ENCODE measurements at places on chromosomes 6 and 20. TPM values are rescaled to one million over a fixed set of nuclear protein-coding genes. Genes with fewer than 3 reads are reported as not detected.

BFSP1 gene
- 6.9 TPM for total RNA-seq

FNDC11 gene
- total RNA-seq = 1.3 TPM

RAD21L1 gene
- total RNA-seq = 1.0 TPM

DNA sequence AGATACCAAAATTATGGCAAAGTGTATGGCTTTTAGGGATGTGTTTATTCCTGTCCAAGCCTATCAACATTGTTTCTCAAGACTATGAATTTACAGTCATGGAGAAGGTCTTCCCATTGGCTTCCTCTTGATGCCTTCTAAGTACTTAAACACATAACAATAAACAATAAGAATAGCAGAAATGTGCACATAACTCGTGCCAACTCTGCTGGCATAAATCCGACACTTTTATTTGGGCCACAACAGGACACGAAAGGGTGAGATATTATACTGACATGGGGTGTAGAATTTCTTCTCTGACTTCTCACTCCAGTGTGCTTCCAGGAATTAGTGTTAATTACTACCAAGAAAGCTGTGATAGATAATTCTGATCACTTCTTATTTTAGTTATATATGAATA is 695.9 kb upstream of the SLC35B3 start:
- DNase-seq = no peak

DNA sequence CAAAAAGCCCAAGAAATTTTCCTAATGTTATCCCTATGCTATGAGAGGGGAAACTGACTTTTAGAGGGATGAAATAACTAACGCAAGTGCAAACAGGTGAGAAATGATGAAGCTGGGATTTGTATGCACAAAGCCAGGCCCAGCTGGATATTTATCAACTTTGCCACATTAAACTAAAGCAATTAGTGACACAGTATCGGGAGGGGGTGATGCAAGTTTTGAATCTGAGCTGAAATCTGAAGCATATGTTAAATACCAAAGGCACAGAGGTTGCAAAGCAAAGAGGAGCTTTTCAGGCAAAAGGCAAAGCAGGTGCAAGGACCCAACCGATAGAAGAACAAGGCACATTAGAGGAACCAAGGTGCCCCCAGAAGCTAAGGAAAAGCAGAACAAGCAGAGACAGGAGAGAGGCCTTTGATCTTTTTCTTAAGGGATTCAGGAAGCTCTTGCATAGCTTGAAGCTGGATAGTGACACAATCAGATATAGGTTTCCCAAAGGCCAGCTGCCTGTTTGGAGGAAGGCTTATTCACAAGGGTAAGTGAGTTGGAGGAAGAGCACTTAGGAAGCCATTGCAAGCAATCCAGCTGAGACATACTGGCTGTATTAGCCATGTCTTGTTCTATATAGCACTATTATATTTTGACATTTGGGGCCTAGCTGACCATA is 207.5 kb downstream of the HIVEP2 start:
- DNase-seq = no peak

DNA sequence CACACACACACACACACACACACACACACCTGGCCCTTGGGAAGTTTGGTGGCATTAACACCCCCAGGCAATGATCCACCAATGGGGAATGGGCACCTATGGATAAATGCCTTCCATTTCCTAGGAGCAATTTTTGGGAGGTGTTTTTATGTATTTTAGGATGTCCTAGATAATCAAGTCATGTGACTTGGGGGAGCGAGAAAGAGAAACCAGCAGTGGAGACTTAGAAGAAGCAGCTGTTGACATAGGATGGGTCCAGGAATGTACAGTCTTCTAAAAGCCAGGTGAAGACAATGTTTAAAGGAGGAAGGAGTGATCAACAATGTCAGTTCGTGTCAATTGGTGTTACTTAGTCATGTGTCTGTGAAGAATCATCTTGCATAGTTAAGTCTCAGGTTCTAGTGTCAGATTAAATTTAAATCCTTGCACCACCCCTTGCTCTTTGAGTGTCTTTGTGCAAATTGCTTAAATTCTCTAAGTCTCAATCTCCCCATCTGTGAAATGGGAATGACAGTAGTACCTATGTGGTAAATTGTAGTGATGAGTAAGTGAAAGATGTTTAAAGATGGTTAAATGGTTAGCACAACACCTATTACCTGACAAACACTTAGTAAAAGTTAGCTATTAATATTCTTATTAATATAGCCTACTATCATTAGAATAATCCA is 4.4 kb upstream of the SLC35B3 start:
- DNase-seq = no peak
